ENCODE measurements at places on chromosomes 3 and 15.

- no peak for DNase-seq
These were observed 81.2 kb downstream of the NEK11 start for GRCh38 chr3:131107637-131108433.

GRCh38 chr15:62549345-62549970, 384.4 kb upstream of the C2CD4B start:
- DNase-seq = peak; percentile 43

DNA sequence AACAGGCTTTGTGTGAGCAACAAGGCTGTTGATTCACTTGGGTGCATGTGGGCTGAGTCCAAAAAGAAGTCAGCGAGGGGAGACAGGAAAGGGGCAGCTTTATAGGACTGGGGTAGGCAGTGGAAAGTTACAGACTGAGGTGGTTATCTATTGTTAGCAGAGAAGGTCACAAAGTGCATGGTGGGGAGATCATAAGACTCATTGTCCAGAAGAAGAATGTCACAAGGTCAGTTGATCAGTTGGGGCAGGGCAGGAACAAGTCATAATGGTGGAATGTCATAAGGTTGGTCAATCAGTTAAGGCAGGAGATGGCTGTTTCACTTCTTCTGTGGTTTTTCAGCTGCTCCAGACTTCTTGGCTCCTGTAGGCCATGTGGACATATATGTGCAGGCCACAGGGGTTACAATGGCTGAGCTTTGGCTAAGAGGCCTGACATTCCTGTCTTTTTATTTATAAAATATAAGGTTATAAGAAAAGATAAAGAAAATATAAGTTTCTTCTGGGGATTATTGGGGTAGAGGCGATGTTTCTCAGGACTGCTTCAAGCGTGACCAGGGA, 69.5 kb upstream of the SNTN start:
- no peak for DNase-seq

- no peak for DNase-seq
These were observed 408.9 kb downstream of the PYDC2 start for GRCh38 chr3:191869738-191870415.

GRCh38 chr15:97745481-97746071, 214.9 kb upstream of the ARRDC4 start:
- DNase-seq = peak; percentile 33

DNA sequence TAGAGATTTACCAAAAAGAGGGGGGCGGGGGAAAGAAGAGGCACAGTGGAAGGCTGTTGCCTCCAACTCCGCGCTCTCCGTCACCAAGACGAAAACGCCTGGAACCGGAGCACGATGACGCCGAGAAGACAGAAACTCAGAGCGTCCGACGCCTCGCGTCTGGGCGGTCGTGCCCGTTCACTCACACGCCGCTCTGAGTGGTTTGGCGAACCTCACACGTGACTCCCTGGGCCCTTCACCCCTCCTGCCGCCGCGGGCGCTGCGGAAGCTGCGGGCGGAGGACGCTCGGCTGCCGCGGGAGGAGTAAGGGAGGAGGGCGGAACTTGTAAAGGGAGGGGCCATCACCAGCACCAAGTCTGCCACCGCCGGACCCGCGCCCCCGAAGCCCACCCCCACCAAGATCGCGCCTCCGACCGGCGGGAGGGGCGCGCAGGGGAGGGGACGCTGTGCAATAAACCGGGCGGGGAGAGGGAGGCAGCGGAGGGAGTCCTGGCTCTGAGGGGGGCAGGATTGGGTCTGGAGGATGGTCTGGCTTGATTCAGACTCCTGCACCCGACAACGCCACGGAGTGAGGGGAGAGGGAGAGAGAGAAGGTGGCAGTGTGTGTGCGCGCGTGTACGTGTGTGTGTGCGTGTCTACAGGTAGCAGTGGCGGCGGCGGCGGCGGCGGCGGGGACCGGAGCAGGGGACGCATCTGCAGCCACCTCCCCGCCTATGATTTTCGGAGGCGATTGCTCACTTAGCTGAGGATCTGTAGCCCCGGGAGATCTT, 1.9 kb upstream of the NLGN1 start:
- DNase-seq = peak; percentile 77

DNA sequence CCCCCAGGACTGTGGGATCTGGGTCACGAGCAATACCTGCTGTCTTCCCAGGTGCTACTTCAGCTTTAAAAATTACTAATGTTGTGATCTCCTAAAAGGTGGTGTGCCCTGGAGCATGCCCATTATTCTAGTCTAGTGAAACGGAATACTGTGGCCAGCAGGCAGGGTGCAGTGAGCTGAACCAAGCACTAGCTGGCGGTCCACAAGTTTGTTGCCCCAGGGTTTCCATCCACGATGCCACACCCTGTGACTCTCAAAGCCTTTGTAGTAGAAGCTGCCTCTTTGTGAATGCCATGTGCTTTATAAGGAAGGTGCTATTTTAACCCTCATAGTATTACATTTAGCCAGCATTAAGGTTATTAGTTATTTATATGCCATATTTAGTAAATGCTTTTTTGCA, 49.1 kb downstream of the PXYLP1 start:
- no peak for DNase-seq
